ENCODE measurements at places on chromosomes 5 and 9.

DNA sequence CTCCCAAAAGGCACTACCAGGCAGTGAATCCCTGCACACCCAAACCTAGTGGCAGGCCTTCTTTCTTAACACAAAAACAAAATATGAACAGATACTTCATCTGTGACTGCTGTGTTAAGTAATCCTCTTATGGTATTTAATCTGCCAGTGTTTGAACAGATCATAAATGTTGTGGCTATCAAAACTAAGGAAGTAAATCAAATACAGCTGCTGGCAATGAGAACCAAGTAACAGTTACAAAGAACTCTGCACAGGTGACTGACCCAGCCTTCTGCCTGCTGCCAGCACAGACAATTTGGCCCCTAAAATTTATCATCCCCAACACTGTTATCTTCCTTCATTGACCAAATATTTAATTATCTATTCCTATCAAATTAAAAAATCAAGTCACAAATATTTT, 78.0 kb downstream of the GNAQ start:
- peak; percentile 44 for DNase-seq

DNA sequence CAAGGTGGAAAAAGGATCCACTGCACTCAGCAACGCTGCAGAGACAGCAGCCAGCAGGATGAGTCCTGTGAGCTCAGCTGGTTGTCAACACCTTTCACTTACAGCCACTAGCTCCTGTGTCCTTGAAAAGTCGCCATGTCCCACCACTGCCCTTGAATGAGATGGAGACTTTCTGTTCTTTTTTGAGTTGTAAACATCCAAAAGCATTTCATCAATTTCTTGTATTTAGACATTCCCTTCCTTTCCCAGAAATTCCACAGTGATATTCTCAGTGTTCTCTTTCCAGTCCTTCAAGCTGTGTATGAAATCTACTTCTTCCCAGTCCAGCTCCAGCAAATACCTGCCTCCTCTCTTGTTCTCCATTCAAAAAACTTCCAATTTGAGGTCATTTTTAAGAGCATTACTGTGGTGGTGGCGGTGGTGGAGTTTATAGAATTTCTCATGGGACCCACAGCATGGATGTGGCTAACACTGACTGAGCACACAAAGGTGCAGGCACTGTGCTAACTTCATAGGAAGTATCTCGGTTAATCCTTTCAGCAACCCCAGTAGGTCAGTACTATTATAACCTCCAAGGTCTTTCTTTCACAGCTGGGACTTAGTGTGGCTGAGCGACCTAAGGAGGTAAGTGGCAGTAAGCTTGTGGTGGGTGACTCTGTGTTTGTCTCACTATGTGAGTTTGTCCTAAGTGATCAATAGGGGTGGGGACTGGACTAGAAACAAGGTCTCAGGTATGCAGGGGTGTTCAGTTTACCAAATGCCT, 15.0 kb upstream of the GPX3 start:
- DNase-seq: no peak

DNA sequence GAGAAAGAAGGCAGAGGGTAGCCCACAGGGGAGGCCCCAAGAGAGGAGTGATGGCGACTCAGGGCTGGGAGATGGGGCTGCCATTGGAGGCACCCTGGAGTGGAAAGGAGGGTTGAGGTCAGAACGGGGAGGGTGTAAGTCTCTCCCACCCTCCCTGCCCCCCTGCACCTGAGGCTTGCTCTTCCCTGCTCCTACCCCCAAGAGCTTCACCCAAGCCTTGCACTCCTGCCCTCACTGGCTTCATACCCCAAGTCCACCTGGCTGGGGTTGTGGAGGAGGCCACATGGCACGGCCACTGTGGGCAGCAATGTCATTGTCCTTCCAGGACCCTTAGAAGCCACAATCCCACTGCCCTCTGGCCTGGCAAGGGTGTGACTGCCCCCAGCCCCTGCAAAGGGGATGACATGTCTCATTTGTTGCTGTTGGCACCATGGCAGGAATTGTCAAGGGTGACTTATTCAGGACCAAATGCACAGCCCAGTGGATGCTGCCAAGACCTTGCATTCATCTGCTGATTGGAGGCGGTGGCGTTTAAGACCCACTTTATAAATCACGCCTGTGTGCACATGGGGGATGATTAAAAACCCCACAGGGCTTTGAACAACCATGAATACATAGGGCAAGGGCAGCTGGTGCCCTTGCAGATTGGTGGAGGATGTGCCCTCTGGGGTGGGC, 47.6 kb upstream of the RNU6ATAC start:
- DNase-seq: no peak

DNA sequence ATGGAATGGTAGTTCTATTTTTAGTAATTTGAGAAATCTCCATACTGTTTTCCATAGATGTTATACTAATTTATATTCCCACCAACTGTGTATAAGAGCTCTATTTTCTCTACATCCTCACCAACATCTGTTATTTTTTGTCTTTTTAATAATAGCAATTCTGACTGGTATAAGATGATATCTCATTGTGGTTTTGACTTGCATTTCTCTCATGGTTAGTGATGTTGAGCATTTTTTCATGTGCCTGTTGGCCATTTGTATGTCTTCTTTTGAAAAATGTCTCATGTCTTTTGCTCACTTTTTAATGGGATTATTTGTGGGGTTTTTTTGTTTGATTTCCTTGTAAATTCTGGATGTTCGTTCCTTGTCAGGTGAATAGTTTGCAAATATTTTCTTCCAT, 154.4 kb downstream of the ZSWIM6 start:
- DNase-seq: no peak

GRCh38 chr9:114275246-114276004, 47.5 kb upstream of the ORM1 start:
- DNase-seq: peak; percentile 26
